ENCODE measurements at places on chromosomes 3 and 15.
A peak's percentile ranks its signal among the peaks of the same experiment; 100 is the strongest.

- no peak for DNase-seq
- no peaks in the 10 kb centered on the region for H3K36me3 ChIP-seq
- H3K27me3 ChIP-seq, result no peaks in the 10 kb centered on the region
- H3K27ac ChIP-seq, result no peak overlapping the region
- H3K4me1 ChIP-seq, result no peaks in the 10 kb centered on the region
These were observed 39.9 kb upstream of the C3orf49 start for GRCh38 chr3:63779227-63779626.

GRCh38 chr15:97410897-97411575 is 549.5 kb upstream of the ARRDC4 start:
- no peaks in the 10 kb centered on the region for H3K27me3 ChIP-seq
- no peaks in the 10 kb centered on the region for H3K36me3 ChIP-seq
- H3K4me3 ChIP-seq, result no peak overlapping the region
- H3K27ac ChIP-seq, result no peak overlapping the region
- H3K4me1 ChIP-seq, result no peaks in the 10 kb centered on the region

DNA sequence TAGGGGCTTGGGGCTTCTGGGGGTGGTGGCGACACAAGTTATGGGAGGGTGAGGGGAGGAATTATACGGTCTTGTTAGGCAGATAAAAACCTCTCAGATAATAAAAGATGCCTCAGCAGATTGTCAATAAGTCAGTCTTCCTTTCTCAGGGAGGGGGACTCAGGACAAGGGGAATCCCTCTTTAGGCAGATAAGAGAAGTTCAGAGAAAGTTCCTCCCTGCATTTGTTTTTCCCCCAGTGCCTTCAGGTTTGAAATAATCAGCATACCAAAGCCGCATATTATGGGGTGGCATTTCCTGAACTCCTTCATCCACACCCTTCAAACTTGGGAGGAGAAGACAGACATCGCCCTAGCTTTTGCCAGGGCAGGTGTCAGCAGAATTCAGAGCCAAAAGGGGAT is 8.5 kb downstream of the PPCDC start:
- H3K27me3 ChIP-seq, result no peaks in the 10 kb centered on the region
- no peak for DNase-seq
- H3K4me3 ChIP-seq, result no peak overlapping the region

GRCh38 chr3:174441588-174442301 is 417.4 kb upstream of the NAALADL2 start:
- peaks cover 15% of the 10 kb centered on the region for H3K27me3 ChIP-seq
- H3K4me1 ChIP-seq, result peaks cover 2% of the 10 kb centered on the region
- peak overlapping the region; percentile 73 for H3K4me3 ChIP-seq
- no peak for DNase-seq
- peaks cover 4% of the 10 kb centered on the region for H3K36me3 ChIP-seq

DNA sequence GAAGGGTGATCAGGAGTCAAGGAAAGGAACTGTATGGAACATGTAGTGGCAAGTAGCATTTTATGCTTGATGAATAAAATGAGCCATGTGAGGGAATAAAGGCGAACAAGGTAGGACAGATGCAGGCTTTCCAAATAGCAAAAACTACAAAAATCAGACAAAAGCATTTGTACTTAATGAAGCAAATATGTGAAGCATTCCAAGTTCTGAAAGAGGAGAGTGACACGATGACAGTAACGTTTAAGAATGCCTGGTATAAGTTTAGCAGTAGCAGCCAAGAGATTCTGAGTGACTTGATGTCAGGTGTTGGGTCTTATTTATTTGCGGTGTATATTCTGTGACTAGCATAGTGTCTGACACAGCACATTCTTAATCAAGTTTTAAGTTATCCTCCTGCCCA is 408.2 kb upstream of the RASGRP1 start:
- H3K27me3 ChIP-seq, result no peaks in the 10 kb centered on the region
- DNase-seq, result no peak
- H3K27ac ChIP-seq, result no peak overlapping the region
- H3K4me1 ChIP-seq, result no peaks in the 10 kb centered on the region
- H3K36me3 ChIP-seq, result no peaks in the 10 kb centered on the region

DNA sequence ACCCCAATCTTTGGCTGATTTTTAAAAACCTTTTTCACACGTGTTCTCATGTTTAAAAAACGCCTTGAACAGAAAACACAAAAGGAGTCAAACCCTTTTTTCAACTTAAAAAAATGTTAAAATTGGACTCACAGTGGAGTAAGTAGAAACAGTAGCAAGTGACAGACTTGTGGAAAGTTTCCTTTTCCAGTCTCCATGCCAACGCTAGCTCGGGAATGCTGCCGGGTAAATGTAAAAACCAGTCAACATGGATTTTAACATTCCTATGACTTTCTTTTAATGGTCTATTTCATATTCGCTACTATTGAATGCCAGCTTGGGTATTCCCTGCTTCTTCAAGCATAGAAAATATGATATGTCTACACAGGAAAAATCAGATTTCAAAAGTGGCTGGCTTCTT is 1.6 kb upstream of the PROK2 start:
- DNase-seq, result no peak
- peaks cover 36% of the 10 kb centered on the region for H3K27me3 ChIP-seq
- peak overlapping the region; percentile 89 for H3K4me3 ChIP-seq
- peaks cover 18% of the 10 kb centered on the region for H3K4me1 ChIP-seq
- H3K27ac ChIP-seq, result no peak overlapping the region

- peaks cover 2% of the 10 kb centered on the region for H3K36me3 ChIP-seq
- H3K4me3 ChIP-seq, result no peak overlapping the region
- no peaks in the 10 kb centered on the region for H3K27me3 ChIP-seq
- no peak for DNase-seq
- no peaks in the 10 kb centered on the region for H3K4me1 ChIP-seq
These were observed 228.4 kb downstream of the DIPK2A start for GRCh38 chr3:144200004-144200403.

GRCh38 chr3:13006216-13006990 is 66.8 kb downstream of the IQSEC1 start:
- DNase-seq, result no peak
- peaks cover 70% of the 10 kb centered on the region for H3K4me1 ChIP-seq
- H3K27ac ChIP-seq, result peak overlapping the region; percentile 66
- no peaks in the 10 kb centered on the region for H3K27me3 ChIP-seq

DNA sequence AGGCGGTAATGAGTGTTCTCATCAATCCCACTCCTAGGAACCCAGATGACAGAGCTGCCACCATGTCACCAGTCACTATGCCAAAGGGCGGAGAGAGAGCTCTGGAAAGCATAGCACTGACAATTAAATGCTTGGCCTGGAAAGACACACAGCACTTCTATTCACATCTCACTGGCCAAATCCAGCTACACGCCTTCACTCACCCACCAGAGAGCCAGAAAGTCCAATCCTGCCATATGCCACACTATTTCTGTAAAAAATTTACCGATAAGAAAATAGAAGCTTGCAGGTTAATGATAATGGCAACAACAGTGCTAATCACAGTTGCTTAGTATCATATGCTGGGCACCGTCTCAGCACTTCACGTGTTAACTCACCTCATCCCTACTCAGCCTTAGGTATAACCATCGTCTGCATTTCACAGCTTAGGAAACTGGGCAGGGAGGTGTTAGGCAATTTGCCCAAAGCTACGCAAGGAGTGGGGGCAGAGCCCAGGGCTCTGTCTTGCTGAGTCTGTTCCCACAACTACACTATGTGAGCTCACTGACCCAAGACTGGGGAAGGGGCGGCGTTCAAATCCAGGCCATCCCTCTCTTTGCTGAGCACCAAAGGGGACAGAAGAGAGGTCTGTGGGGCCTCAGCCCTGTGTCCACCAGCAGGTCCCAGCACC is 16.5 kb downstream of the KLHL25 start:
- no peaks in the 10 kb centered on the region for H3K27me3 ChIP-seq
- H3K4me1 ChIP-seq, result peaks cover 32% of the 10 kb centered on the region

DNA sequence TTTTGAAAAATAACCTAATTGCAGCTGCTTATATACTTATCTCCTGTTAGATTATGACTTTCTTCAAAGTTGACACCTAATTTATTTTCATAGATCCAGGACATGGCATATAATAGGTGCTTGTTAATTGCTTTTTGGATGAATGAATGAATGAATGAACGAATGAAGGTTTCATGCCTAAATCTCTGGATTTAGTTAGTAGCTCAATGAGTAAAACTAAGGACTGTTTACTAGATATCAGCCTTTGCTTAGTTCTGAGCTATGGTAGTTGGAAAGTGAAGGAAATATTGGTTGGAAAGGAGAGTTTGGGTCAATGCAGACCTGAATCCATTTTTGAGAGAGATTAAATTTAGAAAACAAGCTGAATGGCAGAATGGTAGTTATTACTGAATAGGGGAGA is 160.4 kb upstream of the SGO1 start:
- no peak overlapping the region for H3K27ac ChIP-seq
- no peak overlapping the region for H3K4me3 ChIP-seq
- H3K4me1 ChIP-seq, result no peaks in the 10 kb centered on the region
- DNase-seq, result no peak
- peaks cover 5% of the 10 kb centered on the region for H3K36me3 ChIP-seq
- no peaks in the 10 kb centered on the region for H3K27me3 ChIP-seq

- H3K27me3 ChIP-seq, result no peaks in the 10 kb centered on the region
- no peak overlapping the region for H3K27ac ChIP-seq
These were observed 445.2 kb downstream of the SQOR start for GRCh38 chr15:46080016-46080415.

DNA sequence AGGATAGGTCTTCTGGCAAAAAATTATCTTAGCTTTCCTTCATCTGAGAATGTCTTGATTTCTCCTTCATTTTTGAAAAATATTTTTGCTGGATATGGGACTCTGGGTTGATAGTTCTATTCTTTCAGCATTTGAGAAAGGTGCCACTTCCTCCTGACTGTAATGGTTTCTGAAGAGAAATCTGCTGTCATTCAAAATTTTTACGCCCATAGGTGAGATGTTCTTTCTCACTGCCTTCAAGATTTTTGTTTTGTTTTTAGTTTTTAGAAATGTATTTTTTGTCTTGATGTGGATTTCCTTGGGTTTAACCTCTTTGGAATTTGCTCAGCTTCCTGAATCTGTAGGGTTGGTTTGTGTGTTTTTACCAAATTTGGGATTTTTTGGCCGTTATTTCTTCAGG is 37.1 kb upstream of the ATP2B2 start:
- no peaks in the 10 kb centered on the region for H3K4me1 ChIP-seq
- peaks cover 16% of the 10 kb centered on the region for H3K27me3 ChIP-seq
- no peaks in the 10 kb centered on the region for H3K36me3 ChIP-seq
- H3K4me3 ChIP-seq, result no peak overlapping the region

- peaks cover 10% of the 10 kb centered on the region for H3K36me3 ChIP-seq
- no peaks in the 10 kb centered on the region for H3K27me3 ChIP-seq
- peaks cover 52% of the 10 kb centered on the region for H3K4me1 ChIP-seq
- peak overlapping the region; percentile 41 for H3K4me3 ChIP-seq
- peak overlapping the region; percentile 88 for H3K27ac ChIP-seq
These were observed 40.1 kb downstream of the CBLB start for GRCh38 chr3:105828703-105829102.

DNA sequence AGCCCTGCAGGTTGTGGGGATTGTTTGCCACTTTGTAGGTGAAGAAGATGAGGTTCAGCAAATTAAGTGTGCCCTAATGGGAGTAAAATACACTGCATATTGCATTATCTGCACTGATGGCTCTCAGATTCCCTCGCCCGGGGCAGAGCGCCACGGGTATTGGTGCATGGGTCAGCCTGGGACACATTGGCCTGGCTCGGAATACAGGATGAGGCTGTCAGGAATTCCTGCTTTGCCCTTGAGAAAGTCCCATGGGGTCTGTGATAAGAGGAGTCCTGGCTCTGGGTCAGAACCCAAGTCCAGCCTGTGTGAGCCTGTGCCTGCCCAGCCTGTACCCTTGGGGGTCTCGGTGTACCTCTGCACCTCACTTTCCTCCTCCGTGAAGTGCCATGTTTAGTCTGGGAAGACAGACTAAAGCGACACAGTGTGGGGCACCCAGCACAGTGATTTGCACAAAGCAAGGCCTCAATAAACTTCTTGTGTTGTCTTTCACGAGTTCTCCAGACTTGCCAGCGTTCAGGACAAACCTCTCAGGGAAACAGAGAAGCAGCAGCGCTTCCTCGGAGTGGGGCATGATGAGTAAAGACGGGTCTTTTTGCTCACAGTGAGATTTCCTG is 107.6 kb downstream of the LRRK1 start:
- no peaks in the 10 kb centered on the region for H3K36me3 ChIP-seq
- H3K27ac ChIP-seq, result no peak overlapping the region
- H3K4me1 ChIP-seq, result peaks cover 4% of the 10 kb centered on the region
- H3K4me3 ChIP-seq, result no peak overlapping the region
- no peak for DNase-seq

- no peaks in the 10 kb centered on the region for H3K27me3 ChIP-seq
- H3K4me3 ChIP-seq, result no peak overlapping the region
- no peaks in the 10 kb centered on the region for H3K36me3 ChIP-seq
- DNase-seq, result no peak
- H3K4me1 ChIP-seq, result no peaks in the 10 kb centered on the region
- no peak overlapping the region for H3K27ac ChIP-seq
These were observed 201.4 kb downstream of the PLOD2 start for GRCh38 chr3:145959457-145960088.

GRCh38 chr3:140532793-140533330 is 145.0 kb upstream of the TRIM42 start:
- DNase-seq, result no peak
- no peak overlapping the region for H3K27ac ChIP-seq
- H3K27me3 ChIP-seq, result peaks cover 5% of the 10 kb centered on the region
- H3K4me3 ChIP-seq, result no peak overlapping the region

GRCh38 chr15:58992181-58992580 is 4.7 kb downstream of the RNF111 start:
- H3K4me1 ChIP-seq, result peaks cover 31% of the 10 kb centered on the region
- H3K4me3 ChIP-seq, result no peak overlapping the region
- DNase-seq, result no peak
- no peaks in the 10 kb centered on the region for H3K27me3 ChIP-seq

DNA sequence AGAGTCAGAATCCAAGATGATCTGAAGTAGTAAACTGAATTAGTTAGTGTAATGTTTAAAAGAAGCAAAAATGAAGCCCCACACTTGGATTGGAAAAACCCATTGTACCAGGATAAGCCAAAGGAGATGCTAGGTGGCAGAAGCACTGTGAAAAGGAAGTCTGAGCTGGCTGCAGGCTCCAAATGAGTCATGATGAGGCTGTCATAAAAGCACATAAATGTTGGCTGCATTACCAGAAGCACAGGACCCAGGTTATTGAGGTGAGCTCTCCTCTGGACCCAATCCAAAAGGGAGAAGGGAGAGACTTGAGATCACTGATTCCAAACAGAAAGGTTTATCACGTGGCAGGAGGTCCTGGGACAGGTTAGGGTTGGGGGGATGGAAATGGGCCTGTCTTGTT is 3.2 kb upstream of the ACAN start:
- no peak overlapping the region for H3K4me3 ChIP-seq
- peaks cover 6% of the 10 kb centered on the region for H3K36me3 ChIP-seq
- peaks cover 86% of the 10 kb centered on the region for H3K27me3 ChIP-seq

- H3K27ac ChIP-seq, result no peak overlapping the region
- peak overlapping the region; percentile 53 for H3K4me3 ChIP-seq
- H3K4me1 ChIP-seq, result peaks cover 11% of the 10 kb centered on the region
- peaks cover 5% of the 10 kb centered on the region for H3K36me3 ChIP-seq
- H3K27me3 ChIP-seq, result peaks cover 74% of the 10 kb centered on the region
These were observed 675 bp downstream of the RYR3 start for GRCh38 chr15:33311312-33311971.

- H3K27me3 ChIP-seq, result no peaks in the 10 kb centered on the region
- DNase-seq, result no peak
- no peak overlapping the region for H3K27ac ChIP-seq
- H3K36me3 ChIP-seq, result peaks cover 13% of the 10 kb centered on the region
- H3K4me1 ChIP-seq, result no peaks in the 10 kb centered on the region
These were observed 20.4 kb upstream of the CELF6 start for GRCh38 chr15:72340366-72340765.

Data from T-helper 17 cell (primary cell).